Neural progenitor cell (in vitro differentiated cells): ENCODE measurements at places on chromosomes 5 and 9. TPM values are rescaled to one million over a fixed set of nuclear protein-coding genes. Genes with fewer than 3 reads are reported as not detected.

Gene CNTFR
- total RNA-seq, result 8.6 and 37.2 TPM in 2 replicates

Gene SLC45A2
- 0.06 TPM in 1 of 2 replicates, not detected in the other for total RNA-seq

Gene ADGRD2
- total RNA-seq, result 0.13 and 0.43 TPM in 2 replicates

Gene ZDHHC11B
- 0.25 and 0.60 TPM in 2 replicates for total RNA-seq

Gene OGN
- total RNA-seq, result not detected in 2 replicates

Gene RORB
- total RNA-seq, result 2.5 and 4.2 TPM in 2 replicates

Gene ADAMTS2
- 1.2 and 3.0 TPM in 2 replicates for total RNA-seq

Gene C9orf72
- 64.2 and 107 TPM in 2 replicates for total RNA-seq

Gene SCGB3A1
- not detected in 2 replicates for total RNA-seq

Gene CCL19
- total RNA-seq, result not detected in 2 replicates

Gene FAM221B
- not detected in 2 replicates for total RNA-seq

Gene FOXD4L4
- 0.15 TPM in 1 of 2 replicates, not detected in the other for total RNA-seq

Gene PCDHGA9
- total RNA-seq, result 0.97 and 2.2 TPM in 2 replicates

DNA sequence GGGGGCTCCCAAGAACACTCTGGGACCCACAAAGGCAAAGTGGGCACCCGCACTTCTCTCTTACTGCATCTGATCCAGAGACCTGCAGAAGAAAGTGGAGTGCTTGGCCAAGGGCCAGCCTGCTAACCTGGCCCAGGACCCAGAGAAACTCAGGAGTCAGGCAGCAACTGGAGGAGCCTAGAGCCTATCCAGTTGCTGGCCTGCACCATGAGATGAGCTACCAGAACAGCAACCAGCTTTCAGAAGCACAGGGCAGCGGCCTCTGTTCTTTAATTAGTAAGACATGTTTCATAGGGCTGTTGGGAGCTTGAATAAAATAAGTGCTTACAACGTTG lies 298.3 kb downstream of the GADD45G start:
- no peak for DNase-seq

DNA sequence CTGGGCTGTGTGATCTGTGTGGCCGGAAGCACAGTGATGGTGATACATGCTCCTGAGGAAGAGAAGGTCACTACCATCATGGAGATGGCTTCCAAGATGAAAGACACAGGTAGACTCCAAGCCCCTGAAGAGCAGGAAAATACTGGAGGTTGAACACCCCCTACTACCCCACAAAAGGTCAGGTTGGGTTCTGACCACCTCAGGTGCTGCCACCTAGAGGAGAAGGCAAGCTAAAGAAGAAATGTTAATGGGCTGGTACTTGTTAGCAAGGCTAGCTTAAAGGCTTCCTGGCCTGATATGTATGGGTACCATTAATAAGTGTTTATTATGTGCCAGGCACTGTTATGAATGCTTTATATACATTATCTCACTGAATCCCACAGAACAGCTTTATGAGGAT lies 11.7 kb downstream of the NIPAL4 start:
- peak; percentile 59 for DNase-seq

- DNase-seq, result no peak
Observed at GRCh38 chr5:38678076-38678475, 121.6 kb upstream of the LIFR start.

GRCh38 chr5:118126159-118126558 lies 862.2 kb downstream of the DTWD2 start:
- DNase-seq, result no peak

GRCh38 chr5:147062427-147062826 lies 172.4 kb upstream of the STK32A start:
- no peak for DNase-seq

- no peak for DNase-seq
Observed at GRCh38 chr5:74954919-74955318, 88.7 kb upstream of the FAM169A start.

DNA sequence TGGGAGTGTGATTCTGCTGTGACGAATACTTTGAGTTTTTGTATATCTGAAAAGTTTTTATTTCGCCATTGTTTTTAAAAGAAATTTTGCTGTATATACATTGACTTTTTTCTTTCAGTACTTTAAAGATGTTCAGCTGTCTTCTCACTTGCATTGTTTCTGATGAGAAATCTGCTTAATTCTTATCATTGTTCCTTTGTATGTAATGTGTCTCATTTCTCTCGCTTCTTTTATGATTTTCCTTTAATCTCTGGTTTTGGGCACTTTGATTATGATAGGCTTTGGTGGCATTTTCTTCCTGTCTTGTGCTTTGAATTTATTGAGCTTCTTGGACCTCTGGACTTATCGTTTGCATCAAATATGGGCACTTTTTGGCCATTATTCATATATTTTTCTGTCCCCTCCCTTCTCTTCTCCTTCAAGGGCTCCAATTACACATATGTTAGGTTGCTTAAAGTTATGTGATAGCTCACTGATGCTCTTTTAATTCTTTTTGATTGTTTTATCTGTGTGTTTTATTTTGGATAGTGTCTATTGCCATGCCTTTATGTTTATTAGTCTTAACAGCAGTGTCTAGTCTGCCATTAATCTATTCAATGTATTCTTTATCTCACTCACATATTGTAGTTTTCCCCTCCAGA lies 30.6 kb downstream of the STX17 start:
- no peak for DNase-seq

- DNase-seq, result no peak
Observed at GRCh38 chr5:151182524-151182900, 24.9 kb upstream of the ANXA6 start.

GRCh38 chr9:19629488-19629887 lies 159.3 kb downstream of the SLC24A2 start:
- DNase-seq, result peak; percentile 6

DNA sequence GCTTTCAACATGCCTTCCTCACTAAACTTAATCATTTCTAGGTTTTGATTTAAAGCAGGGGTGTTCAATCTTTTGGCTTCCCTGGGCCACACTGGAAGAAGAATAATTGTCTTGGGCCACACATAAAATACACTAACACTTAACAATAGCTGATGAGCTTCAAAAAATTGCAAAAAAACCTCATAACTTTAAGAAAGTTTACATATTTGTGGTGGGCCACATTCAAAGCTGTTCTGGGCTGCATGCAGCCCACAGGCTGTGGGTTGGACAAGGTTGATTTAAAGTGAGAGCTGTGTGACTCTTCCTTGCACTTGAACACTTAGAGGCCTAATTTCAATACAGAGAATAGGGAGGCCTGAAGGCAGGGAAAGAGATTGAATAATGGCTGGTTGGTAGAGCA lies 598.3 kb downstream of the EFNA5 start:
- DNase-seq, result no peak

DNA sequence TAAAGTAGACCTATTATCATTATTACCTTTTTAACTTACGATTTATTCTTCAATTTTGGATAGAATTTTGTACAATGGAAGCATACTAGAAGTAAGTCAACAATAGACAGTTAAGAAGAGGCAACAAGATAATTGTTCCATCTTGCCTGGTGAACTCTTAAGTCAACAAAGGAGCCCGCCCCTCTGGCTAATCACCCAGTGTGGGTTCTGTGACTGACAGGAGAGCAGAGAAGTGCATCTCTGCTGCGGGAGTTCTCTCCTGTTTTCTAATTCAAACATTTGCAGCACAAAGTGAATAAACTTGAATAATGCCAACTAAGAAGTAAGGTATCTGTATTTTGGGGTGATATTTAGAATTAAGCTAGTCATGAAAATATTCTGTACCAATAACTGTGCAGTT lies 6.7 kb upstream of the ISL1 start:
- peak; percentile 76 for DNase-seq

GRCh38 chr5:159992566-159992965 lies 16.4 kb upstream of the TTC1 start:
- DNase-seq, result no peak

DNA sequence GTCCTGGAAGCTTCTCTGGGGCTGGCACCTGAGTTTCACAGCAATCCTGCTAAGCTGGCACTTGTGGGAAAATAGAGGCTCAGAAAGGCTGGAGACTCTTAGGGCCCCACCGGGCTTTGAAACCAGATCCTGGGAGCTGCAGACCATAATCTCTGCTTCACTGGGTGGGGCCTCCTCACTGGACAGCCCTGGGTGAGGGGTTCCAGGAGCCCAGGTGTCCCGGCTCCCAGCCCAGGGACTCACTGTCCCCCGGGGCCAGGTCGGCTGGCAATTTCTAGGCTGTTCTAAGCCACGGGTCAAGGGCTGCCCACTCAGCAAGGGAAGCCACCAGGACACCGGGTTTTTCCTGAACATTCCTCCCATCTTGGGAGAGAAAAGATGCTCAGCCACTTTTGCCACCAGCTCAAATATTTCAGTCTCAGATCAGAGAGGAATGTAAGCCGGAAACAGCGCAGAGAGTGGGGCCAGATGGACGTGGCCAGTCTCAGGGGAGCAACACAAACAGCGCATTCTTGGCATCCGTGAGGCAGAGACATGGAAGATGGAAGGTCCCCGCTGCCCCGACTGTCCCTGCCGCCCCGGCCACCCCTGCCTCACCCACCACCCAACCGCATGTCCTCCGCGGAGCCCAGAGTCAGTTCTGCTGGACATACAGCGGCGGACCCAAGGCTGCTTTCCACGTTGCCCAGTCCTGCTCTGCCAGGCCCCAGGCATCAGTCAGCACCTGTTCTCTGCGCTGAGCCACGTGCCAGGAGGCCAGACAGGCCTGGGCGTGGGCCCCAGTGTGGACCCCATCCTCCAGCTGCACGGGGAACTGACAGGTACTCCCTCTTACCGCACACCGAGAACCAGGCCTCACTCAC lies 72.6 kb downstream of the VAV2 start:
- no peak for DNase-seq

GRCh38 chr5:146860213-146860893 lies 18.2 kb downstream of the PPP2R2B start:
- DNase-seq, result no peak

- DNase-seq, result no peak
Observed at GRCh38 chr9:122975196-122975595, 34.4 kb downstream of the RABGAP1 start.

DNA sequence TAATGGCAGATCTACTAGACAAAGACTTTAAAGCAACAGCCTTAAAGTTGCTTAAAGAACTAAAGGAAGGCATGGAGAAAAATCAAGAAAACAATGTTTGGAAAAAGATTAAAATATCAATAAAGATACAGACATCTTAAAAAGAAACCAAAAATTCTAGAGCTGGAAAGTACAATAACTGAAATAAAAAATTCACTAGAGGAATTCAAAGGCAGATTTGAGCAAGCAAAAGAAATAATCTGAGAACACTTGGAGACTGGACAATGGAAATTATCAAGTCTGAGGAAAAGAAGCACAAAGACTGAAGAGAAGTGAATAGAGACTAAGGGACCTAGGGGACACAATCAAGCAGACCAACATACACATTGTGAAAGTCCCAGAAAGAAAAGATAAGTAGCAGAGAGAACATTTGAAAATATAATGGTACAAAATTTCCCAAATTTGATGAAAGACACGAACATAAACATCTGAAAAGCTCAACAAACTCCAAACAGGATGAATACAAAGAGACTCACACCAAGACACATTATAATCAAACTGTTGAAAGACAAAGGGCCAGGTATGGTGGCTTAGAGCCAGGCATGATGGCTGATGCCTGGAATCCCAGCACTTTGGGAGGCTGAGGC lies 26.3 kb downstream of the SIL1 start:
- no peak for DNase-seq

DNA sequence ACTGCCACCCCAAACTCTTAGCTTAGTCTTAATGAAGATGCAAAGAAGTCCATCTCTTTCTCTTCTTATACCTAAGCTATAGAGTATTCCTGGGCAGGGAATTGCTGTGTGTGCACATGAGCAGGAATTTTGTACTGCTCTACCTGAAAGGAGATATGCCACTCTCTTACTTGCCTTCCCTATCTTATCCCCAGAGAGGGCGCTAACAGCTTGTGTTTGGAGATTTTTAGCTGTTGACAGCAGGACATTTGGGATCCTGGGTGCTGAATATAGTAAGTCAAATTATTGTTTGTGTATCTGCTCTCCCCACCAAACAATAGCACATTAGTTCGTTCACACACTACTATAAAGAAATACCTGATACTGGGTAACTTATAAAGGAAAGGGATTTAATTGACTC lies 159.5 kb downstream of the GABRG2 start:
- peak; percentile 64 for DNase-seq

DNA sequence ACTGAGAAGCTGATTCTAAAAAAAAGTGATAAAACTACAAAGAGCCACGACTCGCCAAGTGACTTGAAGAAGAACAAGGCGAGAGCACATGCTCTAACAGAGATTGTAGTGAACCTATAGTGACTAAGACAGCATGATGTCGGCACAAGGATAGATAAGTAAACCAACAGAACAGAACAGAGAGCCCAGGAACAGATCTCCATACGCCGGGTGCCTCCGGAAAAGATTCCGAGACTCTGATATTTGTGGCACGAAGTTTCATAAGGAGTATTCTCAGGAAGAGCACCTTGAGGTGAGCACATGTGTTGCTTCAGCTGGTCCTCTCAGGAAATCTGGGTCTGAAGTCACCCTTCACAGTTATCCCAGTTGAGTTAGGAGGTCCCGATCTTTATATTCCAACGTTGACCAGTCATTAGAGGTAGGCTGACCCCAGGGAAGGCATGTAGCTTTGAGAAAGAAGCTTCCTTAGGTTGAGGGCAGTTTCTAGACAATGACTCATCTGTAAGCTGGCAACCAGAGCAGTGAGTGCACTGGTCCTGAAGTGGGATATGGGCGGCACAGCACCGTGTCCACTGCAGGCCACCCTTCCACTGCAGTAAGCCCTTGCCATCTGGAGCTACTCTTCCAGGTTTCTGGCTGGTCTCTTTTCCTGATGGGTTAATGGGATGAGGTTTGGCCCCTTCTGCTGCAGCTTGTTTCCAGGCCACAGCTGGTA lies 13.6 kb upstream of the CLK4 start:
- DNase-seq, result no peak

DNA sequence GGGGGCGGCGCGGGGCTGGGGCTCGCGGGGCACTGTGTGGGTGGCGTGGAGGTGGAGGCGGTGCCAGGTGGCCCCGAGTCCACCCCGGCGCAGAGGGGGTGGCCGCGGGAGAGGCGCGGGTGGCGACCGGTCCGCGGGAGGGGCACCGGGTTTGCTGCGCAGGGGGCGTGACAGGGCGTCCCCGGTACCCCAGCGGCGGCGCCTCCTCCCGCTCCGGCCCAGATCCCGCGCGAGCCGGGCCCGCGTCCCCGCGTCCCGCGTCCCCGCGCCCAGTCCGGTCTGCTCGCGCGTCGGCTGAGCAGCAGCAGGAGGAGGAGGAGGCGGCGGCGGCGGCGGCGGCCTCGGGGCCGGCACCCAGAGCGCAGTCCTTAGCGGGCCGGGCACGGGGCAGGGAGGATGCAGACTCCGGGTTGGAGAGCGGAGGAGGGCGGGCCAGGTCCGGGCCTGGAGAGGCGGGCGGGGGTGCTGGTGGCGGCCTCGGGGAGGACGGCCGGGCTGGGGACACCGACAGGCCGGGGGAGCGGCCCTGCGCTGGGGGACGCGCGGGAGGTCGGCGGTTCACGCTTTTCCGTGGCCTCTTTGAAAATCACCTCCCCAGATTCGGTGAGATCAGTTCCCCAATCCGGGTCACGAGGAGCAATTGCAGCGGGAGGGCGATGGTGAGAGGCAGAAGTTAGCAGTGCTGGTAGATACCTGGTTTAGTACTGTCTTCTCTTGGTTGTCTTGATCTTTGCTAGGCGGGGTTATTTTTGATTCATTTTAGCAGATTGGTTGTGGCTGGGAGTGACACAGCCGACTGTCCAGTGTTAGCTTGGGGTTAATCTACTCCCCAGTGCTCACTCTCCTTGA lies 1.7 kb downstream of the TRIO start:
- peak; percentile 80 for DNase-seq

GRCh38 chr5:67246546-67247268 lies 50.1 kb upstream of the CD180 start:
- no peak for DNase-seq

- DNase-seq, result no peak
Observed at GRCh38 chr5:38022631-38023030, 182.8 kb upstream of the GDNF start.
